Mesothelial cell of epicardium (in vitro differentiated cells): ENCODE measurements at places on chromosomes 6 and 20. TPM values are rescaled to one million over a fixed set of nuclear protein-coding genes. Genes with fewer than 3 reads are reported as not detected.

Gene LY6G6D
- total RNA-seq: 0.67 to 1.8 TPM (median 0.82 TPM) in 3 replicates

Gene CPNE5
- 0.51 to 1.7 TPM (median 1.2 TPM) in 3 replicates for total RNA-seq

Gene TMEM151B
- total RNA-seq: 0.45 to 0.80 TPM (median 0.56 TPM) in 3 replicates

Gene EYA4
- total RNA-seq: 21.4 to 23.1 TPM (median 21.5 TPM) in 3 replicates

DNA sequence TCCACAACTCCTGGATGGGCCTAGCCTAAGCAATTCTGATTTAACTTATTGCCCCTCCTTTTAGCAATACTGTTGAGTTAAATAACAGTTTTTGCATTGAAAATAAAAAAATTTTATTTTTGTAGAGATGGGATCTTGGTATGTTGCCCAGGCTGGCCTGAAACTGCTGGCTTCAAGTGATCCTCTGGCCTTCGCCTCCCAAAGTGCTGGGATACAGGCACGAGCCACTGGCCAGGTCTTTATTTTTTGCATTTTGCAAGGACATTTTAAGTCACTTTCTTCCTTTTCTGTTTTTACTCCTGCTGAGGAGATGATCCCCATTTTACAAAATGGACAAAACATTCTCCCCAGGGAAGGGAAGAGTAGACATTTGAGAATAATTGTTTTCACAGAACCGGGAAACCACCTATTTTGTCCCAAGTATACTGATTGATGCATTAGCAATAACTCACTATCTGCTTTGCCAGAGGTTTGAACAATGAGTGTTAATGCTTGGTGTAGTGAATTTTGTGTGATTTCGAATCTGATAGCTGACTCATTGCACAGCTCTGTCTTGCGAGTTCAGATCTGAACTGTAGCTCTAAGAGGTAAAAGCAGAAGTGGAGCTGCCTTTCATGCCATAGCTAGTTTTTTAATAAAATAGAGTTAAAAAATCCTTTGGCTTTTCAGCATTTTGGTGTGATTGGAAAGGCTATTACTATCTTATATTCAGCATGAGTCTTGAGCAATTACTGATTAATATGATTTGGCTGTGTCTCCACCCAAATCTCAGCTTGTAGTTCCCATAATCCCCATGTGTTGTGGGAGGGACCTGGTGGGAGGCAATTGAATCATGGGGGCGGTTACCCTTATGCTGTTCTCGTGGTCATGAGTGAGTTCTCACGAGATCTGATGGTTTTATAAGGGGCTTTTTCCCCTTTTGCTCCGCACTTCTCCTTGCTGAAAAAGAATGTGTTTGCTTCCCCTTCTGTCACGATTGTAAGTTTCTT, 20.9 kb downstream of the IGF2R start:
- no peak for DNase-seq

DNA sequence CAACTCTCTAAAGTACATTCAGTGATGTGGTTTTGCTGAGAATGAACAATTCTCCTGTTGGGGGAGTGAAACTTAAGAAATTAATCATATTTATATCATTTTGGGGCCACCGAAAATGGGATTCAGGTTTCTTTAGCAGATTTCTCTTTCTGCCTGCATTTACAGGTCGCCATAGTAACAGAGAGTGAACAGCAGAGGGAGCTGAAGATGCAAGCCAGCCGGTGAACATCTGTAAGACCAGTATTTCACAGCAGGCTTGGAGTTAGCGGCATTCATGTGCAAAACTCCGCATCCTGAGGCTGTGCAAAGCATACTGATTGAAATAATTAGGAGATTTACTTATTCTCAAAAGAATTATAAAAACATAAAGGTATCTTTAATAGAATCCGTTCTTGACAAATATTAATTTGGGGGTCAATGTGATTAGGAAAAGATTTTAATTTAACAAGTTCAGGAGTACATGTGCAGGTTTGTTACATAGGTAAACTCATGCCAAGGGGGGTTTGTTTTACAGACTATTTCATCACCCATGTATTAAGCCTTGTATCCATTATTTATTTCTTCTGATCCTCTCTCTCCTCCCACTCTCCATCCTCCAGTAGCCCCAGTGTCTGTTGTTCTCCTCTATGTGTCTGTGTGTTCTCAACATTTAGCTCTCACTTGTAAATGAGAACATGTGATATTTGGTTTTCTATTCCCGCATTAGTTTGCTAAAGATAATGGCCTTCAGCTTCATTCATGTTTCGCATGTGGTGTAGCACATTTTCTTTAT, 17.8 kb upstream of the HSF2 start:
- DNase-seq: peak; percentile 45

GRCh38 chr6:132213191-132213590, 188.1 kb downstream of the MOXD1 start:
- no peak for DNase-seq

DNA sequence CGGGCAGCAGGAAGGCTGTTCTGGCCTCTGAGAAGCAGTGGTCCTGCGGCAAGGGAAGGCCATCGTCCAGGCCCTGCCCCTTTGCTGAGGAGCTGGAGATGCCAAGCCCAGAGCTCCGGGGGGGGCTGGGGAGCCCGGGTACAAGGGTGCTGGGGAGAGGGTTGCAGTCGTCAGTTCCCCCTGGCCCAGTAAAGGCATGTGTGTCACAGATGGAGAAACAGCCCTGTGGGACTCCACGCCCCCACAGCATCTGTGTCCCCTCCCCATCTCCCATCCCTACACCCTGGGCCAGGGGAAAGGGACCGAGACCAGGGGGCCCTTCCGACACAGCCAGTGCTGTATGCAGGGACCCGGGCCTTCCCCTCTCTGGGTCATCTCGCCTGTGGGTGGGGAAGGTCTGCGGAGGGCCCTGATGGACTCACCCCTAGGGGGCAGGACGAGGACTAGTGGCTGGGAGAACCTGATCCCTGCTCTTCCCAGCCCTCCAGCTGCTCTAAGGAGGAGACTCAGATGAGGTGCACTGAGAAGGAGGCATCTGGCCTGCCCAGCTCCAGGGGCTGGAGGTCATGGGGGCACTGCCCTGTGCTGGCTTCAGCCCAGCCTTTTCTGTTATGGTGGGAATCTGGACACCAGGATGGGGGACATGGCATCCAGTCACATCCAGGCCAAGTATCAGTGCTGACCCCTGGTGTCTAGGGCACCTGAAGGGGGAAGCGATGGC, 609 bp downstream of the MYL9 start:
- no peak for DNase-seq

DNA sequence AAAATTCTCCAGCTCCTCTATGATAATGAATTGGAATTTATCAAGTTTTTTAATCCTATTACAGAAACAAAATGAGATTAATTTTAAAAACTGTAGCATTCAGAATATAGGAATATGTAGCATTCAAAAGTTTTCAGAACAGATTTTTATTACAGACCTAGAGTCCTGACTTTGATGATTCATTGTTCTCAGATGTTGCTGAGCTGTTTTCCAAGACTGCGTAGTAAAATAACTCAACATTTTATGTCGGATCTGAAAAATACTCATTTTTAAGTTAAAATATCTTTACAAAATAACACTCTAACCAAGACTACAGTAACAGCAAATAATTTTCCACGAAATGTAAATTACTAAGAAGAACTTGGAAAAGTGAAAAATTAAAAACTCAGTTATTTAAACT, 67.1 kb downstream of the SYCP2 start:
- DNase-seq: no peak

- DNase-seq: no peak
Observed at GRCh38 chr6:148737806-148738205, 9.0 kb upstream of the UST start.

DNA sequence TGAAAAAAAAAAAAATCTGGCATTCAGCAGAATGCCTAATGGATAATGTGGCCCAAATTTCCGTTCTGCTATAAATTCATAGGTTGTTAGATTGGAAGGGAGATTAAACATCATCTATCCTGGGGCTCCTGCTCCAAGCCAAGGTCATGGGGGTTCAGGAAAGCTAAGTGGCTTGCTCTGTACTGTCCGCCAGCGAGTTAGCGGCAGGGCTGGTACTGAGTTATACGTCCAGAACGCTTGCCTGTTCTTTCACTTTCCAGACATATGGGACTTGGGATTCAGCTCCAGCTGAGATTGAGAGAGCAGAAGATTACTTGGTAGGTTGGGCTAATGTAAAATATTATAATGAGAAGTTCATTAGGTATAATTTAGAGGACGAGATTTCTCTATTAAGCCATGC, 858 bp downstream of the RWDD1 start:
- DNase-seq: no peak

- DNase-seq: no peak
Observed at GRCh38 chr20:10350188-10350842, 83.7 kb downstream of the MKKS start.
